ENCODE measurements at places on chromosomes 7 and 10. TPM values are rescaled to one million over a fixed set of nuclear protein-coding genes. Genes with fewer than 3 reads are reported as not detected.

Gene MCM10
- 9.7 TPM for polyA plus RNA-seq

DNA sequence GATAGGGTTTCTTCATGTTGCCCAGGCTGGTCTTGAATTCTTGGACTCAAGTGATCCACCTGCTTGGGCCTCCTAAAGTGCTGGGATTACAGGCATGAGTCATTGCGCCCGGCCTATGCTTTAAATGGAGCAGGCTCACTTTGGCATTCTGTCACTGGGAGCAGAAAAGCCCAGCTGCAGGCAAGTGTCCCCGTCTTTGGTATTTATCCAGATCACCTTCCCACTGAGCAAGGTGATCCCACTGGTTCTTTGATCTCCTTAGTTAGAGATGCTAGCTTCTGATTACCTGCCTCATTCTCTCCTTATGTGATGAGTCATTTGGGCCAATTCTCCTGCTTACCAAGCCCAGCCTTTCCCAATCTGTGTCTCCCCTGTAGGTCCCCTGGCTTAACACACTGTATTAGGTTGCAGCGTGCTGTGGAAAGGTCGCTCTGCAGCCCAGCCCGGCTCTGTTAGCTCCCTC lies 39.3 kb downstream of the SPDYE5 start:
- no peak for DNase-seq

DNA sequence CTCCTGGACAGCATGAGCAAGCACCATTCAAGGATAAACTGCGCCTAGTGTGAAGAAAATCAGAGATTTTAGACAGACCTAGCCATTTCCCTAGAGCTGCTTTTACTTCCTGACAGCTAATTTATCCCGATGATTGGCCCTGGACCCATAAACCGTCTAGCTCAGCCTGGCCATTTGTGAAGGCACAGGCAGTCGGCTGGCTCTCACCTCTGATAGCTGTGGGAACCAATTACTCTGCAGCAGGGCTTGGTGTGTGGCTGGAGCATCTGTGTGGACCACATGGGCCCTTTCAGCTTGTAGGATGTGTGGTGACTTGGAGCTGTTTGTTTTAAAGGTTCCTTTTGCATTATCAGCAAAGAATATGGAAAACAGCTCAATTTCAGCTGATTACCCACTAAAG lies 111.1 kb upstream of the NPY start:
- peak; percentile 50 for DNase-seq

DNA sequence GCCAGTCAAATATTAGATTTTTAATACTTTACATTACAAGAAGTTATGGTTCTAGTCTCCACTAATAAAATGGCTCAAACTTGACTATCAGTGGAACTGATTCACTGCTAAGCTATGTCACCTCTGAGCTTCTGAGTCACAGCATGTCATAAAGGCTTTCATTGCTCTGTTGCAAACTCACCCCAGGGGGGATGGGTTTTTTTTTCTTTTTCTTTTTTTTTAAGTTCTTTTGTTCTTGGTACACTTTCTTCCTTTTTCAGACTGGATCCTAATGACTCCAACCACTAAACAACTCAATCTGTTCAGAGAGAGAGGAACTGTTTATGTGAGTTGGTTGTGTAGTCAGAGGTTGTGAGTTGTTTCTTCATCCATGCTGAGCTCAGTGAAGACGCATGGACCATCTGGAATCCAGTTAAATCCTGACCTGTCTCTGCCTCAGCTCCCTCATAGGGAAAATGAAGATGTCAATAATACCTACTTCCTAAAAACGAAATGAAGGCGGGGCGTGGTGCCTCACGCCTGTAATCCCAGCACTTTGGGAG lies 11.0 kb downstream of the MYOF start:
- DNase-seq: no peak

DNA sequence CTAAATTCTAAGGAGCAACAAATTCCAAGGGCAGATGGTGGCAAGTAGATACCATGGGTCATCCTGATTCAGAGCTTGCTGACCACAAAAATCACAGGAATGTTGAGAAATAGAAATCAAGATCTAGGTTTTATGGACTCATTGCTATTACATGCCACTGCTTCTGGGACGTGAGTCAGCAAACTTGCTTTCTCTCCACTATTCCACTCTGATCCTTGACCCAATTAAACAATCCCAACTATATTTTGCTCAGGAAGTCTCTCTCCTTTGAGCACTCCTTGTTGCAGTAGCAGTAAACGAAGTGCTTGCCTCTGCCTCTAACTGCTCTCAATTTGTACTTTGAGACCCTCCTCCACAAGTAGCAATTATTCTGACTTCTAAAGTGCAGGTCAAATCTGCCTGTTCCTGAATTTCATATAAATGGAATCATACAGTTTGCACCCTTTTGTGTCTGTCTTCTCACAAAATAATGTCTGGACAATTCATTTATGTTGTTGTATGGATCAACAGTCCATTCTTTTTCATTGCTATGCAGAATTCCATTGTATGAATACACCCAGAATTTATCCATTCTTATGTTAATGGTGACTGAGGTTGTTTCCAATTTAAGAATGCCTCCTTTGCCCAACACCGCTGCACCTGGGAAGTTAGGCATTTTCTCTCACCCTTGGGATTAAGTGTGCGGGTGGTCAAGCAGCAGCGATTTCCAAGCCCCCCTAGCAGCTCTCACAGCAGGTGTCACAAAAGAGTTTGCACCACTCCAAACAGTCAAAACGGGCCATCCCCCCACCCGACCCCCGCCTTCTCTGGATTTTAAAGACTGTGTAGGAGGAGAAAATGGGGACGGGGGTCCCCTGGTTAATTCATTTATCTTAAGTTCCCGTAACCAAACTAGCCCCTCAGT lies 35.9 kb downstream of the ACSM6 start:
- no peak for DNase-seq

DNA sequence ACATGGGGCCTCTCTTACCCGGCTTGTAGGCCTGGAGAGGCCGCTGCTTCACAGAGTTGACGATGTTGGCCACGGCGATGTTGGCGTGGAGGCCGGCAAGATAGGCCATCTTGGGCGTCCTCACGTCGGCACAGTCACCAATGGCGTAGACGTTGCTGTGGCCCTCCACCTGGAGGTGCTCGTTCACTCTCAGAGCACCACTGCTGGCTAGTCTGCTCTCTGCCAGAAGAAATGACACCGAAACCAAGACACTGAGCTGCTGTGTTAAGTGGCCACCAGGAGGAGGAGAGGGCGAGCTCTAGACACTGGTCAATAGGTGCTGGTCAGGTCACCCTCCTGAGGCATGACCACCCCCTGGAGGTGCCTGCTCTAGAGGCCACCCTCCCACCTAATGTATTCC lies 17.7 kb downstream of the AIFM2 start:
- no peak for DNase-seq

- DNase-seq: peak; percentile 69
These were observed 26.4 kb upstream of the SRGN start for GRCh38 chr10:69061305-69062161.

- no peak for DNase-seq
These were observed 78.7 kb downstream of the NKX6-2 start for GRCh38 chr10:132707121-132707775.

DNA sequence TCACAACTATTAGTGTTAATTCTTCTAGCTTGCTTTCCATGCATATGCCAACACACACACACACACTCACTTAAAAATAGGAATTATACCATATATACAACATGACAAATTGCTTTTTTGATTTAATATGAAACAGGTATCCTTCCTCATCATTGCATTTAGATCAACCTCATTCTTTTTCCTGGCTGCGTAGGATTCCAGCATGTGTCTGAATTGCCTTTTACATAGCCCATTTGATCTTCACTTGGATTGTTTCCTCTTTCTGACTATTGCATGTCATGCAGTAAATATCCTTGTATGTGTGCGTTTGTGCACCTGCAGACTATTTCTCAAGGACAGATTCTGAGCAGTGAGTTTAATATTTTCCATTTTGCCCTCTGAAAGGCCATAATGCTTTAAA lies 28.2 kb downstream of the TACR2 start:
- no peak for DNase-seq

DNA sequence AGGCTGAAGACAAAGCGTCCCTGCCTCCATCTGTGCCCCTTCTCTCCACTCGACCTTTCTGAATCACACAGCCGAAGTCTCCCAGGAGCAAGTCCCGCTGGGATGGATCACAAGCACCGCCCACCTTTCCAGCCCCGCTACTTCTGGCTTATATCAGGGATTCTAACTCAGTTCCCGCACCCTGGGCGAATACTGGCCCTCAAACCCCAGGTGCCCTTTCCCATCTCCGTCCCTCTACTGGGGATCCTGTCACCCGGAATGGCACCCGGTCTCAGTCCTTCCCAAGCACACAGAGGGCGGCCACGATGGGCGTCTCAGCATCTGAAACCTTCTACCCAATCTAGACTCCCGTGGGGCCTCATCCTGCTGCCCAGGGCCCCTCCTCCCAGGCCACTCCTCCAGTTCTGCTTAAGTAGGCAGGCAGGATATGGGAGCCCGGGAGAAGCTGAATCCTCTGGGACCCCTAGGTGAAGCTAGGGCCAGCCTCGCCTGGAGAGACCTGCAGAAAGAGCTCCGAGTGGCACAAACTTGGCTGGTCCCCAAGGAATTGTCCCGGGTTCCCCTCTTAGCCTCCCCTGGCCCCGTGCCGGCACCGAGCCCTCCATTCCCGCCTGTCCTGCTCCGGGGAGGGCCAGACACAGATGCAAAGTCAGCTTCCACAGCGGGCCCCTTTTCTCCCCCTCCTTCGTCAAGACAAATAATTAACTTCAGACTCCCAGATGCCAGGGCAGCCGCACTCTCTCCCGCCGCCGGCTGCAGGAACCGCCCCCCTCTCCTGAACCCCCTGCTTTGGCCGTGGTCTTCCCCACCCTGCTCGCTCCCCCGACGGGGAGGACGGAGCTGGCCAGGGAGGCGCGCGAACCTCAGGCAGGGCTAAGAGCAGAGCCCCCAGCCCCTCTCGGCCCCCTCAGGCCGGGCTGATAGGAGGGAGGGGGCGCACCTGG lies 612 bp downstream of the KCP start:
- peak; percentile 51 for DNase-seq

GRCh38 chr7:25429731-25430130 lies 201.4 kb upstream of the NPVF start:
- no peak for DNase-seq

- DNase-seq: no peak
These were observed 138.9 kb downstream of the VTI1A start for GRCh38 chr10:112585960-112586359.

- no peak for DNase-seq
These were observed 87.2 kb upstream of the PLPP4 start for GRCh38 chr10:120369856-120370276.

GRCh38 chr10:14416308-14416700 lies 85.6 kb upstream of the FRMD4A start:
- no peak for DNase-seq

DNA sequence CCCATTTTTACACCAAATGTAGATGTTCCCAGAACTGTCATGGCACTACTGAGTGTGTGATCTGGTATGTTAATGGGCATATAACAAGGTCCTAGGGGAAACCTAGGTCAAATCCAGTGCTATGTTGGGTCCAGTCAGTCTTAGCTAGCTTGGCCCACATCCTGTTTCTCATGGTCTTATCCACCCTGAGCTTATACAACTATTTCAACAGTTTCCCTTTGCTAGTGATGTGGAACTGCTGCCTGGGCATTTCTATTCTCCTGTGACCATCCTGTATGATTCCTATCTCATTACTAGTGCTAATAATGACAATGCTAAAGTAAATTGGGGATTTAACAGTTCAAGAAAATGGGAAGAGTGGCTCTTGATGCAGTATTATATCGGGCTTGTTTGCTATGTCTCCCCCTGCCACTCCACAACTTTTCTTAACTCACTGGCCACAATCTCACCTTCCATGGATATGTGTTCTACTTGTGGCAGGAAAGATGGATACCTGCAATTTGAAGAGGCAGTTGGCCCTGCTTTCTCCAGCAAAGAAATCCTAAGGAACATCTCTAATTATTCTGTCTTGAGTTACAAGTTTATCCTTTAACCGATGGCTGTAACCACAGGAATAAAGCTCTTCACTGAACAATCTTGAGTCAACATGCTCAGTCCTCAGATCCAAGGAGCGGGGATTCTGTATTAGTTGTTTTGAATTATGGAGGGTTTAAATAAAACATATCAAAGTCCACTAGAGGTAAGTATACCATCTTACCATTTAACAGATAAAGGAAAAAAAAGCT lies 707.8 kb downstream of the XPNPEP1 start:
- DNase-seq: no peak

GRCh38 chr7:459584-460373 lies 59.9 kb downstream of the PDGFA start:
- DNase-seq: no peak
